CD4-positive, alpha-beta T cell treated with Interferon alpha-2 for 1 hour (primary cell): ENCODE measurements at places on chromosomes 7 and 10.

- no peak for DNase-seq
Measured at GRCh38 chr10:31000867-31001266, 30.8 kb downstream of the ZNF438 start.

DNA sequence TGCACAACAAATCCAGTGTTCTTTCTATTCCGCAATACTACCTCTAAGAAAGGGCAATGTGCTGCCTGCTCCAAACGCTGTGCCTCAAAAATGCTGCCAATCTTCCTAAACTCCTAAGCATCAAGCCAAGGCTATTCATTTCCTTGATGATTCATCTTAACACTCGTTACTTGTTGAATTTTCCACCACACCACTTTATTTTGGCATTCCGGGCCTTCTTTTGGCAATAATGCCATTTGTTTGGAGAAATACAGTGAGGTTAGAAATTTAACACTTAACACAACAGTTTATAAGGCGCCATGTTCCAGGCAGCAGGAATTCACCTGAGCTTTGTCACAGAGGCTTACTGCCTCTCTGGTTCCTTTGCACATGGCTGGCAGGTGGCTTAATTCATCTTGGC, 82.6 kb upstream of the ABCB5 start:
- no peak for DNase-seq

DNA sequence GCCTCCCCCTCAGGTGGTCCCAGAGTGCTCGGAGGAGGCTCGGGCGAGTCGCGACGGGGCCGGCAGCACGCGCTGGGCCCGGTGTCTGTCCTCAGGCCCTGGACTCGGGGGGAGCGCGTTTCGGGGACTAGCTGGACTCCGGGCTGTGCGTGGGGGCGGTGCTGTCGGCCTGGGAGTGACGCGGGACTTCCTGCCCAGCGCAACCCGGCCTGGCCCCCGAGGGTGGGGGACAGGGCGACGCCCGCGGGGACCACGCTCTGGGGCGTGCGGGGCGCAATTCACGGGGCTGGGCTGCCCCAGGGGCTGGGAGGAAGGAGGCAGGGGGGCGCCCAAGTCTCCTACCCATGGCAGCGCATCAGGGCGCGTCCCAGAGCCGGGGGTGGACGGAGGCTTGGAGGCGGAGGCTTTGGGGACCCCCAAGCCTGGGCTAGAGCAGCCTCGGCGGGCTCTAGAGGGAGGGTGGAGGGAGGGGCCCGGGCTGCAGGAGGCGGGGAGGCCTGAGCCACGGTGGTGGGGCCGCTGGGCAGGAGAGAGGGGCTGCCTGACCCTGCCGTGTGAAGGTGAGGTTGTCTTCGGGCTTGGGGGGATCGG, 2.3 kb upstream of the VENTX start:
- DNase-seq = peak; percentile 44

DNA sequence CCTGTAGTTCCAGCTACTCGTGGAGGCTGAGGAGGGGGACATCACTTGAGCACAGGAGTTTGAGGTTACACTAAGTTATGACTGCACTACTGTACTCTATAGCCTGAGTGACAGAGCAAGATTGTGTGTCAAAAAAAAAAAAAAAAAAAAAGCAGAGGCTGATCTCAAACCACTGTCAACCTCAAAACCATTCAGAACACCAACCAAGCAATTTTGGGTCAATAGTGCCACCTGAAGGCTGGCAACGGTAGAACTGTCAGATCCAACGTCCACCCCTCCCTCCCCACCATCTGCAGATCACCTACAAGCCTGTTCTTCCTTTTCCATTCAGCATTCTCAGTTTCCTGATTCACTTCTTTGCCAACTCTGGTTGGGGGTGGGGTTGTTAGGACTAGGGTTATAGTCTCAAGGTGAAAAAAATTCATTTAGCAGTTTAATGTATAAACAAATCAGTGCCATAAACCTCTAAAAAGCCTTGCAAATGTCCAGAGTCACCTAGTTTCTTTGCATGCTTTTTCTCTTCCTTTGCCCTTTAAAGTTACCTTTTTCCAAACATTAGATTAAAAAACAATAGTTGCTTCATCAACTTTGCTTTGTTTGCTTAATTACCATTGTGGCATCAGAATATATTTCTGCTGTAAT, 2.6 kb downstream of the MRPS33 start:
- DNase-seq = peak; percentile 81

GRCh38 chr10:97456034-97456685, 10.2 kb downstream of the ZDHHC16 start:
- no peak for DNase-seq

GRCh38 chr10:116974456-116975005, 30.5 kb downstream of the SHTN1 start:
- no peak for DNase-seq

DNA sequence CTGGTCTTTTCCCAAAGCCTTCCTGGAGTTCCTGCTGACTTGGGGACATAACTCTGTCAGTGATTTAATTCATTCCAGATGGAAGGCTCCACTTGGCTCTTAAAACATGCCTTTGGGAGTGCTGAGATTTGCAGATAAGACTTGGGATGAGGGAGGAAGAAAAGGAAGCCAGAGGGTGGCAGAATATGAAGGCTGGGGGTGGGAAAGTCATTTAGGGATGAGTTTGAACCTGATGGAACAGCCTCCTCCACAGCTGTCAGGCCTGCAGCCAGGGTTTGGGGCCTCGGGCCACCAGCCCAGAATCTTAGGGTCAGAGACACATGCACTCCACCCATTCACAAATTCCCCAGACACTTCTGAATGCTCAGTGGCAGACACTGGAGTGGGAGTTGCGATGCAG, 28.4 kb upstream of the EIF5AL1 start:
- no peak for DNase-seq

DNA sequence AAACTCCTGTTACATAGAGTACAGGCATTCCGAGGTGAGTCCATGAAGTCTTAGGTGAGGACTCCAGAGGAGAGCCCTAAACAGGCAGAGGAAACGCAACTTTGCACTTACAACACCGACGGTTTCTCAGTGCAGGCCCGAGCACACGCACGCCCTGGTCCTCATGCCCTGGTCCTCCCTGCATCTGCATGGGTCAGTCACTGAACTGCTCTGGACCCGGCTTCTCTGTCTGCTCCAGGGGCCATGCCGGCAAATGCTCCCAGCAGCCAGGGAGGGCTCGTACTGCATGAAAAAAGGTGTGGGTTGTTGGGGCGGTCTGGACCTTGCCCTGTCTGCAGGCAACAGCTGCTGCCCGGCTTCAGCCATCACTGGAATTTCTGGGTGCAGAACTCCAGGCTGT, 317.3 kb upstream of the SHH start:
- no peak for DNase-seq

- no peak for DNase-seq
Measured at GRCh38 chr10:125149680-125150047, 10.7 kb downstream of the CTBP2 start.

DNA sequence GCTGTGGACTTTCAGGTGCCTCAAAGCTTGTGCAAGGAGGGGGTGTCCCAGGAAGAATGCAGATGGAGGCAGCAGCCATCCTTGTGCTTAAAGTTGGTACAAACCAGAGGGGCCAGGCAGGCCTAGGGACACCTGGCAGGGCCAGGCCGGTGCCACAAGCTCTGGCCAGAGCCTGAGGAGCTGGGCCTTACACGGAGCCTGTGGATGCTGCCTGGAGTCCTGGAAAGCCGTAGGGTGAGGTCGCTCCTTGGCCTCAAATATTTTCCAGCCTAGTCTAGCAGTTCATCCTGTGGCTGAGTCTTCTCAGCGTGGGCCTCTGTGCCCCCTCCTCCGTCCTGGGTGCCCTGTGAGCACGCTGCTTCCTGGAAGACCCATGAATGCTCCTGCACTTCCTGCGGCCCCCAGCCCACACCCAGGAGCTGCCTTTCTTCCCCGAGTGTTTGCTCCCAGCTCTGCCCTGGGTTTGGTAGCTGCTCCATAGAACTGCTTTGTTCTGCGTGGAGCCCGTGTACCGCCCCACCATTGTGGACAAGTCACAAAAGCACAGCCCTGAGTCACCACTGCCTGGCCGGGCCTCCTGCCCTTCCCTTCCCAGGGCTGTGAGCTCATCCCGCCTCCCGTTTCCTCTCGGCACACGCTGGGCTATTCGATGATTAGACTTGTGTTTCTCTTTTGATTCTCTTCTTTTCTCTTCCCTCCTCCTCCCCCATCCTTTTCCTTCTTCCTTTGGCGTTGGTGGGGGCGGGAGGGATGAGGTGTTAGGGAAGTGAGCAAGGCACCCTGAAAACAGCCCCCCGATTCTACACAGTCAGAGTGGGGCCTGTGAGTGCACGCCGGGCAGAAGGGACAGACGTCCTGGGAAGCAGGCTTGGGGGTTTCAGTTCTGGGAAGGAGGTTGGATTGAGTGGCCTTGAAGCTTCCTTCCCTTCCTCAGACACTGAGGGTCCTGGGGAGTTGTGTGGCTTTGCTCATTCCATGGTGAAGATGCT, 73.2 kb upstream of the SHH start:
- no peak for DNase-seq

- peak; percentile 21 for DNase-seq
Measured at GRCh38 chr7:149669121-149669818, 104.1 kb downstream of the ZNF467 start.

DNA sequence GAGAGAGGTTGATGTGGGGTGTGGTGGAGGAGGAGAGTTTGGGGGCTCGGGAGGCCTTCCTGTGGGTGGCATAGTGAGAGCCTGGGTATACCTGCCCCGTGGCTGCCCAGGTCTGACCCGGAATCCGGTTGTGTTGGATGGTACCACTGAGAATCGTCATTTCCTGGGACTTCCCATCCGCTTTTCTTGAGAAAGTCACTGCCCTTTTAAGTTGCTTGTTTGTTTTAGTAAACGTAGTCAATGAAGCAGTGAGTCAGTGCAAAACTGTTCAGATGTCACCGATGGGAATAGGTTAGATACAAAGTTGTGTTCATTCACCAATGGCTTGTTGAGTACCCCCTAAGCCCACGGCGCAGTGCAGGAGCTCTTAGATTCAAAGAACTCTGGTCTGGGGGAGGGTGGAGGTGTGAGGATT, 285.8 kb downstream of the CAMK1D start:
- peak; percentile 33 for DNase-seq

GRCh38 chr10:30743586-30743985, 114.0 kb upstream of the LYZL2 start:
- no peak for DNase-seq

GRCh38 chr10:73922007-73922863, 11.3 kb downstream of the PLAU start:
- peak; percentile 68 for DNase-seq

- DNase-seq = no peak
Measured at GRCh38 chr7:36131026-36131425, 22.0 kb upstream of the EEPD1 start.

DNA sequence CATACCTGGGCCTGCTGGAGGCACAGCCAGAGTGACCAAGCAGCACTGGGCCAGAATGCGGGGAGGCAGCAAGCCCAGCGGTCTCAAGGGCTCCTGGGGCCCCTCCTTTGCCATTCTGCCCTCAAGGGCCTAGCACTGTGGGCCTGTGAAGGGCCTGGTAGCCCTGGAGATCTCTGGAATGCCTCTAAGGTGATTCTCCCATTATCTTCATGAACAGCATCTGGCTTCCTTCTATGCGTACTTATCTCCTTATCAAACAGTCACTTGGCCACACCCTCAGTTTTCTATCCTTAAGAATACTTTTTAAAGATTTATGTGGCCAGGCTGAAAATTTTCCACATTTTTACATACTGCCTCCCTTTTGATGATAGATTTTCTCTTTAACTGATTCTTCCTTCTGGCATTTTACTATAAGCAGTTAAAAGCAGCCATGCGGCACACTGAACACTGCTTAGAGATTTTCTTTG, 67.5 kb upstream of the CCNY start:
- DNase-seq = no peak

DNA sequence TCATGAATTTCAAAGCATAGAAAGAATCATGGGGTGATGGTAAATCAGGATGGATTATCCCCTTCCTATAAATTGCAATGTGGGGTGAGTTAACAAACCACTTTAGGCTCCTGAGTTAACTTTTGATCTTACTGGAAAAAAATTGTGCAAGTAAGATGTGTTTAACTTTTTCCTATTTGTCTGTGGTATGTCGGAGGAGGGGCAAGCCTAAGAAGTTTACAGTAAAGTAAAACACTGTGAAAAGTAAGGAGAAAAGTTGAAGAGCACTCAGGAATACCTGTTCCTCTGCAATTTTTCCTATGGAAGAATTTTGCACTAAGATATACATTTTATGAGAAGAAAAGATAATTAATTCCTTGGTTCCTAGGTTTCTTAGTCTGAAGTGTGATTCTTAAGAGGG, 44.4 kb downstream of the IFIT5 start:
- no peak for DNase-seq

GRCh38 chr10:6228647-6229046, 25.9 kb downstream of the PFKFB3 start:
- no peak for DNase-seq

DNA sequence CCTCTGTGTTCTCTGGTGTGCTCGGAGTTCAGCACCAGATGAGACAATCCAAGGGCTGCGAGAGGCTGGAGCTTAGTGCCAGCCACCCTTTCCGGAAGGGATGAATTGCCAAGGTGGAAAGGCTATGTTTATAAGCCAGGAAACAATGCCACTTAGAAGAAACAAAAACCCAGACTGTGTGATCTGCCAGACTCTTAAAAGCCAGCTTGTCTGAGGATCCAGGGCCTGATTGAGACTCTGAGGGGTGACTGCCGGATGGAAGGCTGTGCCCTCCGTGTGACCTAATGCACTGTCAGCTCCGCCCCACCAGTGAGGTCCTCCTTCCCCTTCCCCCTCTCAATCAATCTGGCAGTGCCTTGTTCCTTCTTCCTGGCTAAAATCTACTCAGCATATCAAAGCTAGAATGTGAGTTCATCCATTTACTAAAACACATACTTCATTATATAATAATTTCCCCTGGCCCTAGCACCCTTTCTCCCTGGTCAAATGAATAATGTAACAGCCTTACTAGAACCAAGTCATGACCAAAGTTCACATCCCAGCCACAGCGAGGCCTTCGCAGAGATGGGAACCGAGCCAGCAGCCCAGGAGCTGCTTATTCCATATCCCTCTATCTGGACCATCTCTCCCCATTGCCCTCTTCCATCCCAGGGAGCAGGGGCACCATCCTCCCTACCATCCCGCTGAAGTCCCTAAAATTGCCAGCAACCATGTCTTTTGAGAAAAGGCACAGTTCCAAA, 25.5 kb downstream of the FAM107B start:
- DNase-seq = no peak

GRCh38 chr7:50656141-50656895, 91.1 kb upstream of the DDC start:
- no peak for DNase-seq
